ENCODE measurements at places on chromosomes 2 and 18. TPM values are rescaled to one million over a fixed set of nuclear protein-coding genes. Genes with fewer than 3 reads are reported as not detected.
A peak's percentile ranks its signal among the peaks of the same experiment; 100 is the strongest.

GRCh38 chr18:79529296-79529695 lies 133.6 kb downstream of the NFATC1 start:
- DNase-seq = peak; percentile 6

DNA sequence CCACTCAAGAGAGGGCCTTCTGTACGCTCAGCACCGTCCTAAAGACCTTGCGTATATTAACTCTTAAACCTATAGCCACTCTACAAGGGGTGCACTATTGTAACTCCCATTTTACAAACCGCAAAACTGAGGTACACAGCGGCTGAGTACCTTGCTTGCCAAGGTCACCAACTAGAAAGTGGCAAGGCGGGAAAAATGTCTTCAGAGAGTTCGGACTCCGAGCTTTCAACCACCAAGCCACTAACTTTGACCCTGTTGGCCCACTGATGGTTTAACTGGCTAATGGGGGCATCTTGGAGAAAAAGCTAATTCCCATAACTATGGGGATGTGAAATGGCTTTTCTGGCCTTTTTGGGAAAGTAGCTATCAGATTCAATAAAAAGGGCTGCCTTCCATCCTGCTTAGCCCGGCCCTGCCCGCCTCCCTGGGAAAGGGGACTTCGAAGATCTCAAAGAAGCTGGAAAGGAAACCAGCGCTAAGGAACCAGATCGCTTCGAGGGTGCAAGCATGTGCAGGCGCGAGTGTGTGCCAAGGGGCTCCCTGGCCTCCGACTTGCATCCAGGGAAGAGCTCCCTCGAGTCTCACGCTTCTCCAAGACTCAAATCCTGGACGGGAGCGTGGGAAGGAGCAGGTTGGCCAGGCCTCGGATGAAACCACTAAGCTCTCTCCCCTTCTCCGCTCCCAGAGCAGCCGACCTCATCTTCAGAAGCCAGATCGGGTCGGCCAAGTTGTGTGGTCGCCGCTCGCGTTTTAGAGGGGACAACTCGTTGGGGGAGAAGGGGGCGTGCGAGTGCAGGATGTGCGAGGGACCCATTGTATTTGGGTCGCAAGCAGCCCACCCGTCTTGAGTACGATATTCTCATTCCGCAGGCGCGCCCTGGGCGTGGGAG lies 2.2 kb upstream of the SP5 start:
- DNase-seq = peak; percentile 21

- DNase-seq = no peak
Observed at GRCh38 chr2:68203587-68203986, 45.9 kb downstream of the PNO1 start.

DNA sequence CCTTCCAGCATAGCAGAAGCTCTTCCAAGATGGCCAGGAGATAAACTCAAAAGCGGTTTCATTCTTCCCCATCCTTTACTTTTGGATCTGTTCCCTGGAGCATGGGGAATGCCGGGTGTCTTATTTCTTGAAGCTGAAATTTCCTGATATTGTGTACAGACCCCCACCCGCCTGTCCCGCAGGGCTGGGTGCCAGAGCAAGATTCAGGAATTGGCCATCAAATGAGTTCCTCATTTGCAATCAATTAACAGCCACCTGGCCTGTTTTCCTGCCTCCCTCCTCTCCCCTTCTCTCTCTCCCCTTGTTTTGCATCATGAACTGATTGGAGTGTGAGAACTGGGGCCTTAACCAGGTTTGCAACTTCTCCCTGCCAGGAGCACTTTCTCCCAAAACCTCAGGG lies 202.1 kb downstream of the SH3RF3 start:
- no peak for DNase-seq

GRCh38 chr18:57015451-57015850 lies 131.4 kb upstream of the BOD1L2 start:
- no peak for DNase-seq

GRCh38 chr2:1607236-1607920 lies 136.9 kb downstream of the PXDN start:
- DNase-seq = no peak

- no peak for DNase-seq
Observed at GRCh38 chr2:129201696-129202095, 777.8 kb upstream of the RAB6C start.

The ACTG2 gene
- total RNA-seq = 2.7 TPM

- DNase-seq = no peak
Observed at GRCh38 chr2:217856871-217857270, 145.9 kb downstream of the TNS1 start.

DNA sequence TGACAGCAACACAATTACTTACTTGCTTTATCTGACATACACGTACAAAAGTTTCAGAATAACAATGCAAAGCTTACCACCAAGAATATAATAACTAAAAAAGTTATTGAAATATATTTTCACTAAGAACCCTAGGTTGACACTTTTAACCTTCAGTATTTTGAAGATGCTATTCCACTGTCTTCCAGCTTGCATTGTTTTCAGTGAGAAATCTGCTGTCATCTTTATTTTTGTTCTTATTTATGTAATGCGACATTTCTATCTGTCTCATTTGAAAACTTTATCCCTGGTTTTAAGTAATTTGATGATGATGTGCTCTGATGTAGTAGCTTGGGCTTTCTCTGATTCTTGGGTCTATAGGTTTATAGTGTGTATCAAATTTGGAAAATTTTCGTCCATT lies 165.0 kb upstream of the SMIM21 start:
- DNase-seq = no peak

All from WTC11 (cell line).